ENCODE measurements at places on chromosomes 4 and X. TPM values are rescaled to one million over a fixed set of nuclear protein-coding genes. Genes with fewer than 3 reads are reported as not detected.

DNA sequence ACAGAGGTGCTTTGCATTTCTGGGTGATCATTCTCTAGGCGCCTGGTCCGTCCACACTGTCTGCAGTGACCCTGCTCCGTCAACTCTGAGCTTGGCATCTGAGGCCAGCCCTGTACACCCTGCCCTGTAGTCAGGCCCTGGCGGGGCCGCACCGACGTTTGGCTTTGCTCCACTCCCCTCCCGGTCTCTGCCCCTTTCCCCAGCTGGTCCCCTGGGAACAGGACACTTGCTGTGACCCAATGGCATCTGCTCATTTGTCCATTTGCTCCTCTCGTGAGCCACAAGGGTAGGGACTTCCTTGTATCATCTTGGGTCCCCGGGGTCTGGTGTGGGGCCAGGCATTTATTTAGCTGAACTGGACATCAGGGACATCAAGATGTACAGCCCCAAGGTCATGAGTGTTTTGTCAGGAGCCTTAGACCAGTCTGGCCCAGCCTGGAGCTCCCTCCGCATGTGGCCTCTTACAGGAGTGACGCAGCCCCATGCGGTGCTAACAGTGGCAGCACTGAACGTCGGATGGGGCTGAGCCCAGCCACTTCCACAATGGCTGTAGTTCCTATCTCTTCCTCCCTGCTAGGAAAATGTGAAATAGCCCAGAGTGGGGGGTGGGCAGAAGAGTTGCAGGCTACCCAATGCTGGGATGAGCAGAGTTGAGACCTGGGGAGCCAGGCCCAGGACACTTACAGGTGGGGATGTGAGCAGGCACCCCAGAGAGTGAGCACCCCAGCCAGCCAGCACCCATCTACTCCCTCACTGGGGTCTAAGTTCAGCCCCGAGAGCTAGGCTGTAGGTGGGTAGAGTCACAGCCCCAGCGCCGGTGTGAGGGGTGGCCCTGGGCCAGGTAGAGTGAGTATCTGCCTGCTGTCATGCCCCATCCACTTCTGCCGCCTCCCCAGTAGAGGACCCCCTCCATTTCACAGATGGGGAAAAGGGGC lies 2.0 kb upstream of the SH3BP2 start:
- DNase-seq = no peak

The MYOZ2 gene
- total RNA-seq = not detected

The ZNF674 gene
- 3.5 TPM for total RNA-seq

The HSFX4 gene
- not detected for total RNA-seq
